GM23248 (cell line): ENCODE measurements at places on chromosomes 3 and 15.
A peak's percentile ranks its signal among the peaks of the same experiment; 100 is the strongest.

- no peak for DNase-seq
Observed at GRCh38 chr3:172905451-172905850, 154.9 kb downstream of the ECT2 start.

- no peak for DNase-seq
Observed at GRCh38 chr15:56199038-56199437, 44.6 kb downstream of the RFX7 start.

DNA sequence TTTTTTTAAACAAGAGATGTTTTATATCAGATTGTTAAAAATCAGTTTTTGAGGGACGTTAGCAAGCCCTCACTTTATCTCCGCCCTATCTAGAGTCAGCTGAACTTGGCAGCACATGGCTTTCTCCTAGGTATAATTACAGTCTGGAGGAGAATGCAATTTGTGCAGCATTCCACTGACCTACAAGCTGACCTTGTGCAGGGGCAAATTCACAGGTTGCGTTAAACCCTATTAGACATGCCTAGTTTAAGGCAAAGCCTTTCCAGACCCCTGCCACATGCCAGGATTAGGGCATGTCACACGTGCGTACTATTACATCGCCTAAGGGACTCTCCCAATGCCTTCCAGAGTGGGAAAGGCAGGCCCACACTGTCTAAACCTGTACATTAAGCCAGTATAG lies 224.0 kb downstream of the GREM1 start:
- no peak for DNase-seq

- DNase-seq = no peak
Observed at GRCh38 chr15:77975332-77976094, 102.0 kb downstream of the TBC1D2B start.

DNA sequence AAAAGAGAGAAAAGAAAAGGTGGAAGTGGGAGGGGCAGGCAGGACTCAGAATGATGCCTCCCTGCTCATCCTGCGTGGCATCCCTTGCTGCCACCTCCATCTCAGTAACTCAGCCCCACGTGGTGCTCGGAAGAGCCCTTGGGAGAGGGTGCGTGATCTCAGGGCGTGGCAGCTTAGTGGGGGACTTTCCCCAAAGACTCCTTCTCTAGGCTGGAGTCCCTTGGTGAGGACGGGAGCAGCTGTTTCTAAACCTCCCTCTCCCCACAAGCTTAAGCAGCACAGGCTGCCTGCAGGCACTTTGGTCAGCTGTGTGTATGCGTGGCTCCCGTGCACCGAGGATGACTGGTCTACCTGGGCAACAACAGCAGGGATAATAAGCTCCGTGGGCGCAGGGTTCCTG lies 7.4 kb upstream of the ANPEP start:
- peak; percentile 78 for DNase-seq
